Retinal pigment epithelial cell (primary cell): ENCODE measurements at places on chromosomes 12 and 14.

- DNase-seq, result no peak
Measured at GRCh38 chr14:65661865-65662264, 249.3 kb downstream of the FUT8 start.

GRCh38 chr14:35380794-35381193 lies 23.8 kb downstream of the NFKBIA start:
- no peak for DNase-seq

- DNase-seq, result no peak
Measured at GRCh38 chr12:51406859-51407258, 15.7 kb upstream of the GALNT6 start.

GRCh38 chr12:109529691-109530640 lies 43.3 kb downstream of the MMAB start:
- no peak for DNase-seq

DNA sequence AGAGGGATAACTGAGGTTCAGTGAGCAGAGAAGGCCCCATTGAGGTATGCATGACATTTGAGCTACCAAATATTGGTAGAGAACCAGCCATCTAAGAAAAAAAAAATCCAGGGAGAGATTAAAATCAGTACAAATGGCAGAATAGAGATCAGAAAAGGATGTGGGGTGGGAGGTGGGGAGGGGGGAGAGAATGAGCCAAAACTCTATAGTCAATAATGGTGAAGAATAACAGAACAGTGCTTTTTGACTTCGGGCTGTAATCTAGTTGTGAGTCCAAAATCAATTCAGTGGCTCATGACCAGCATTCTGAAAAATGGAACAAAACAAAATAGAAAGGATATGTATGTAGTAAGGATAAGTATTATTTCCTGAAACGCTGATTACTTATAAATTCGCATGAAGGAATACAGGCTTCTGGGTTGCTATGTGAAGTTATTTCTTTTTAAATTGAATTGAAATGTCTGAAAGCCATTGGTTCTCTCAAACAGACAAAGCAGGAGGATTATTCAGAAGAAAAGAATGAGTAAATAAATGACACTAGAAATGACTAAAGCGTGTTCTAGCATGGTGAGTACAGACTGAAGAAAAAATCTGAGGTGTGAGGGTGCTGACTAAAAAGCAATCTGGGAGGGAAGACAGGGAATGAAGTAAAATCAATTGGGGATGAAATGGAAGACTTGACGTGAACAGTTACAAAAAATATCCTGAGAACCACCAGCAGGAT lies 72.4 kb downstream of the ATP2B1 start:
- DNase-seq, result no peak

- no peak for DNase-seq
Measured at GRCh38 chr14:71597287-71597920, 334.8 kb upstream of the RGS6 start.

GRCh38 chr12:22332202-22332601 lies 2.3 kb downstream of the ST8SIA1 start:
- no peak for DNase-seq

GRCh38 chr14:72471346-72471745 lies 422.6 kb downstream of the DPF3 start:
- DNase-seq, result no peak

- DNase-seq, result no peak
Measured at GRCh38 chr12:65607401-65607841, 216.9 kb upstream of the HMGA2 start.

DNA sequence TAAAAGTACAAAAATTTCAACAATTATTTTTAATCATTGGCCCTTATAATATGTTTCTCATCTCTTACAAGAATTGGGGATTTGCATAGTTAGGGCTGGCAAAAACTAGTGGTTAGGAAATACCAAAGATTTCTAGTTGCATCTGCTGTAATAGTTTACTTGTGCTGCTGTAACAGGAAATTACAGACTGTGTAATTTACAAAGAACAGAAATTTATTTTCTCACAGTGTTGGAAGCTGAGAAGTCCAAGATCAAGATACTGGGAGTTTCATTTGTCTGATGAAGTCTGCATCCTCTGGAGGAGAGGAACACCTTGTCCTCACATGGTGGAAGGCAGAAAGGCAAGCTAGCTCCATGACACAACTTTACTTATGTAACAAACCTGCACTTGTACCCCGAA lies 157.0 kb downstream of the FLRT2 start:
- no peak for DNase-seq

- DNase-seq, result no peak
Measured at GRCh38 chr12:62763312-62763711, 171.6 kb downstream of the PPM1H start.

DNA sequence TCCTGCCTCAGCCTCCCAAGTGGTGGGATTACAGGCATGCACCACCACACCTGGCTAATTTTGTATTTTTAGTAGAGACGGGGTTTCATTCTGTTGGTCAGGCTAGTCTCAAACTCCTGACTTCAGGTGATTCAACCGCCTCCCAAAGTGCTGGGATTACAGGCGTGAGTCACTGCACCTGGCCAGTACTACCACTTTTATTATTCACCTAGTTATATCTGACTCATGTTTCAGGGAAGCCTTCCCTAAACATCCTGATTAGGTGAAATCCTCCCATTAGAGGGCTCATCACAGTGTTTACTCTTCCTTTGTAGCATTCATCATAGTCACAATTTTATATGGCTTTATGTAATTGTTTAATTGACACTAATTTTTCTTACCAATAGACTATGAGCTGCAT lies 295.3 kb upstream of the SOX5 start:
- DNase-seq, result no peak

- no peak for DNase-seq
Measured at GRCh38 chr12:132558042-132558856, 52.1 kb downstream of the LRCOL1 start.

- DNase-seq, result no peak
Measured at GRCh38 chr12:14264778-14265177, 100.7 kb upstream of the ATF7IP start.

GRCh38 chr14:105841022-105842009 lies 314.9 kb downstream of the TMEM121 start:
- no peak for DNase-seq

GRCh38 chr12:25828188-25828587 lies 130.3 kb upstream of the RASSF8 start:
- DNase-seq, result no peak

GRCh38 chr12:14514154-14514842 lies 53.4 kb downstream of the PLBD1 start:
- DNase-seq, result peak; percentile 64

- no peak for DNase-seq
Measured at GRCh38 chr12:13000616-13000924, 505 bp upstream of the HEBP1 start.
